ENCODE measurements at places on chromosomes 13 and 19.

- no peak for DNase-seq
Measured at GRCh38 chr13:112903071-112903577, 65.9 kb upstream of the MCF2L start.

DNA sequence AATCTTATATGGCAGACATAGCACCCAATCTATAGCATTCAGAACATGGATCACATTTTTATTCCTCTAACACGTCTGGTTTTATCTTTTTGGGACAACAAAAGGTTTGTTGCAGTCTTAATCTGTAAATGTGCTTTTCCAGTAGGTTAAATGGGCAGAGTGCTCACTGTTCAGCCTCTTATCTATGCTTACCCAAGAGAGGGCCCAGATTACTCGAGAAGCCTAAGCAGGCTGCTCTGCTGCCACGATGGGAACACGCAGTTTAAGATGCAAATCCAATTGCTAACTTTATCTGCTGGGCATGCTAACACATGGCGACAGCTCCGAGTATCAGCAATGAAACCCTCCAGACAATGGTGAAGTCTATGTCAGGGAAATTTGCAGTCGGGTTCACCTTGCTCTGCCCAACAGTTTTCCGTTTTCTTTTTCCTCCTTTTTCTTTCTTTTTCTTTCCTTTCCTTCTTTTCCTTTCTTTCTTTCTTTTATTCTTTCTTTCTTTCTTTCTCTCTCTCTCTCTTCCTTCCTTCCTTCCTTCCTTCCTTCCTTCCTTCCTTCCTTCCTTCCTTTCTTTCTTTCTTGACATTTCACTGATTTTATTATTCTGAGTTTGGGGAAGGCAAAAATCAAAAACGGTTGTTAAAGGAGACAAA is 115.3 kb downstream of the RBM26 start:
- DNase-seq, result no peak

- no peak for DNase-seq
Measured at GRCh38 chr13:54945973-54946372, 1917.4 kb downstream of the OLFM4 start.

DNA sequence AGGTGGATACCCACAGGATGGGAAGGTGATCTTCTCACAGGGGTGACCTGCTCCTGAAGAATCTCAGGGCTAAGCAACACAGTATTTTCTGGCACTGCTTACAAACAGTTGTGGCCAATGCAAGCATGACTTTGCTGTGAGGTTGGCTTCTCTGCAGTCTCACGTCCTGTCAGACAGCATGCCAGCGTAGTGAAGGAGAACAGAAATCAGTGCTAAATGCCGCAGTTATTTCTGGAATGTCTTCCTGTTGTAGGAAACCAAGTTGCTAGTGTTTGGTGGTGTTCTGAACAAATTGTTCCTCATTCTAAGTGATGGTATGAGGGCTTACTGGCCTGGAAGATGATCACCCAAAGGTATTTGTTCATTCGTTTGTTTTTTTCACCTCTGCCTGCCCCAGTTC is 320.1 kb downstream of the MTUS2 start:
- DNase-seq, result peak; percentile 57

DNA sequence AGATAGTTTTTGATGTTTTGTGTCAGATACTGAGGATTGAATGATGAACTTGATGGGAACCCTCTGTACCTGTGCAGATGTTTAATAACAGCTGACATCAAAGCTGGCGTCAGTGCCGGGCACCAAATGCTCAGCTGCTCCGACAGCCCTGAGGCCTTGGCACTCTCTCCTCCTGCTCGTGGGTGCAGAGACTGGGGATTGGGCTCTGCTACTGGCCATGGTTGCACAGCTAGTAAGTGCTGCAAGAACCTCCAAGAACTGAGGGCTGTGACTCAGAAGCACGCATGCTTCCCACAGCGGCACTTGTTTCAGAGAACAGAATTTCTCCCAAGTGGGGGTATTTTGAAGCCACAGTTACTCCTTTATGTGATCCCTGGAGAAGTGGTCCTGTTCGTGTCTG is 5.9 kb downstream of the LAMP1 start:
- no peak for DNase-seq

DNA sequence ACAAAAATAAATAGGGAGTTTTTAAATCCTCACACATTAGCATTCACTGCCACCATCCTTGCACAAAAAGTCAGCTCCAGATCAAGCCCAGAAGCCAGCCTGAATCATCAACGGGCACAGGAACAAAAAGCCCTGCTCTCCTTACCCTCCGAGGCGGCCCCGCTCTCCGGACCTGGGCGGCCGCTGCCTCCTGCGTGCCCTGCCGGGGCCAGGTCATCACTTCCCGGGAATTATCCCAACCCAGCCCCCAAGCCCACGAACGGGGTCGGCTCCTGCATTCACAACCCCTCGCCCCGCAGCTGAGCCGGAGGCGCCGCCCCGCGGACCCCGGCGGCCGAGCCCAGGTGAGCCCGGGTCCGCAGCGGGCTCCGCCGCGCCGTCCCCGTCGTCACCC is 754 bp downstream of the DNAJB1 start:
- DNase-seq, result no peak

GRCh38 chr13:39326469-39327171 is 276.4 kb downstream of the LHFPL6 start:
- no peak for DNase-seq

DNA sequence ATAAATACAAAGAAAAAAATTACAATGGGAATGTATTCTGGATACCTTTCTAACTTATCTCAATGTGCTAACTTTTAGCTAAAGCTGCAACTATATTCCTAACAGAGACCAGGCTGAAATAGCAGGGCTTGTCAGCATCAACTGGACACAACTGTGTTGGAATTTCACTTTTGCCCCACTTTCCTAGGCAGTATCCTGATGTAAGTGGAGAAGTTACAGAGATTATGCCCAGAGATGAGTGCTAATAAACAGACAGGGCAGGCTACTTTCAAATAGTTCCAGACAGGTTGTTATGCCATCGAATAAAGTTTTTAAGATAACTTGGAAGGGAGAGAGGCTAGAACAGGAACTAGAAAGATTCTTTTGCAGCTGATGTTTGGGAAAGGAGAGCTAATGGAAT is 201.9 kb downstream of the KCTD12 start:
- DNase-seq, result no peak

- DNase-seq, result no peak
Measured at GRCh38 chr13:39601636-39602035, 1.4 kb downstream of the LHFPL6 start.

DNA sequence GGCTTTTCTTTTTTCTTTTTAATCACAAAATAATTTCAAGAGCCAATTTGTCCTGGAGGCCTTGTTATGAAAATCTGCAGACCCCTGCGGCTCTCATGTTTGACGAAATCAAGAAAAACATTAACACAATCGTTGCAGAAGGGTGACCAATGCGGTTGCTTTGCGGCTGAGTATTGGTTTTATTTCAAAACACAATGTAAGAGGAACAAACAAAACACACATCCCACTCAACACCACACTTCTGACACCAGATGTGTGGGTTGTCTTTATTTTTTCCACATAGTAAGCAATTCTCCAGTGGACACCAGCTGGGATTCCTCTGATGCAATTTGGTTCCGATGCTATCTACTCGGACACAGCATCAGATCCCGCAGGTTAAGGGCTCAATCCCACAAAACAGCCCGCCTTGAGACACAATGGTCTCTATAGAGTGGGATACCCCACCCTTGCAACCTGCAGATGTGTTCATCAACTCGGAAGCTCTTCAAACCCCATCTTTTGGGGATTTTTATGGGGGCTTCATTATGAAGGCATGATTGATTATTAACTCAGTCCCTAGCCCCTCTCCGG is 21.9 kb upstream of the CCDC124 start:
- DNase-seq, result no peak

GRCh38 chr19:47363758-47364531 is 14.8 kb downstream of the DHX34 start:
- DNase-seq, result no peak

DNA sequence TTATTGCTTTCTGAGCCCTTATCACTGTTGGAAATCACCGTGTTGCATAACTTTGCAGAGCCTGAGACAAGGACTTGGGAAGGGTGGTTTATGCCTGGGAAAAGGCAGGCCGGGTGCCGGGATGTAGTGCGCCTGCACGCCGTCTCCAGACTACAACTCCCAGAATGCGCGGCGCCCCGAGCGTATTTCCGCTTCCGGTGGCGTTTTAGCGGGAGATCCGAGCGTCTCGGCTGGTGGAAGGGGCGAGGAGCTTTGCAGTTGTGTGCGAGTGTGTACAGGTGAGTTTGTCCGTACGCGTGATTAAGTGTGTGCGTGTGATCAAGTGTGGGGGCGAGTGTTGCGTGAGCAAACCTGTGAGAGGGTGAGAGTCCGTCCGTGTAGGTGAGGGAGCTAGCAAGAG is 75.4 kb downstream of the PEG3 start:
- DNase-seq, result peak; percentile 70

DNA sequence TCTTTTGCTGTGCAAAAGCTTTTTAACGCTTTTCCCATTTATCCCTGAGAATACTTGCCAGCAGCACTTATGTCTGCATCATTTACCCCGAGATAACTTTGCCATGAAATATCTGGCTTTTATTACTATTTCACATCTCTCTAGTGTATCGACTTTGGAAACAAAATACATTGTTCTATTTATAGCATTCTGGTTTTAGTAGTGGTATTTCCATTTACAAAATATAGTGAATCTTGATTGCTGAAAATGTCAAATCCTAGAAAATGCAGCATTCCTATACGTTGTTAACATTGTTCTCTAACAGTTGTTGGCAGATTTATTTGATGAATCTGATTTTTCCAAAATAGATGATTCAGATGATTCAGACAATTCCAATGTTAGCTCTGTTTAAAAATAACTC is 189.3 kb upstream of the SPRY2 start:
- no peak for DNase-seq

GRCh38 chr13:50400035-50400726 is 384.9 kb downstream of the KCNRG start:
- DNase-seq, result no peak

GRCh38 chr19:5605362-5605761 is 17.2 kb downstream of the SAFB2 start:
- DNase-seq, result no peak

- peak; percentile 69 for DNase-seq
Measured at GRCh38 chr19:12647490-12648071, 19.0 kb downstream of the MAN2B1 start.

DNA sequence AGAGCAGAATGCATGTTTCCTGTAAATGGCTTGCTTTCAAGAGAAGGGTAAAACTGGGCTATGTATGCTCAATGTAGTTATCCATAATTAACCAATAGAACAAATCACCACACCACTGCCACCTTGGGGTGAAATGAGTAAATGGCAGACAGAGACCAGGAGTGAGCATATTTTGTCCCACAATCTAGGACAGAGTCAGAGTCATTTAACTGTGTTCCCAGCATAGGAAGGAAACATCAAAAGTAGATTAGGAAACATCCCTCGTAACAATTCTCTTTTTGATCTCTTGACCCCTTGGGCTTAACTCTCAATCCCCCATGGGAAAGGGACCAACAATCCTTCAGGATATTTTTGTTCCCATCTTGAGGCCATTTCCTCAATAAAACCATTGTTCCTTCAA is 224.8 kb downstream of the NHLRC3 start:
- DNase-seq, result peak; percentile 55

DNA sequence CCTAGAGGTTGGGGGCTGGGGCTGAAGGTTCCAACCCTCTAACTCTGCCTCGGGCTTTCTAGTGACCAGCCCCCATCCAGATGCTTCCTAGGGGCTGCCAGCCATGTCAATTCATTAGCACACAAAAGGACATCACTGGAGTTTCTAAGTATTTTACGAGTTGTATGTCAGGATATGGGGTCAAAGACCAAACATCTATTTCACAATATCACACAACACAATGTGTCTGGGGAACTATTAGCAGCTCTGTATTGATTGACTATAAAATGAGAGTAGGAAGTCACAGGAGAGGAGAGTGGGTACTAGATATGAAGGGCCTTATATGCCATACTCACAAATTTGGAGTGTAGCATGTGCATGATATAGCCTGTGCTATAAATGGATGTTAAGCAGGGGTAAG is 42.1 kb downstream of the LPAR6 start:
- no peak for DNase-seq

- DNase-seq, result no peak
Measured at GRCh38 chr13:93797463-93797862, 570.9 kb downstream of the GPC6 start.

- DNase-seq, result no peak
Measured at GRCh38 chr13:85520445-85520844, 278.8 kb downstream of the SLITRK6 start.

DNA sequence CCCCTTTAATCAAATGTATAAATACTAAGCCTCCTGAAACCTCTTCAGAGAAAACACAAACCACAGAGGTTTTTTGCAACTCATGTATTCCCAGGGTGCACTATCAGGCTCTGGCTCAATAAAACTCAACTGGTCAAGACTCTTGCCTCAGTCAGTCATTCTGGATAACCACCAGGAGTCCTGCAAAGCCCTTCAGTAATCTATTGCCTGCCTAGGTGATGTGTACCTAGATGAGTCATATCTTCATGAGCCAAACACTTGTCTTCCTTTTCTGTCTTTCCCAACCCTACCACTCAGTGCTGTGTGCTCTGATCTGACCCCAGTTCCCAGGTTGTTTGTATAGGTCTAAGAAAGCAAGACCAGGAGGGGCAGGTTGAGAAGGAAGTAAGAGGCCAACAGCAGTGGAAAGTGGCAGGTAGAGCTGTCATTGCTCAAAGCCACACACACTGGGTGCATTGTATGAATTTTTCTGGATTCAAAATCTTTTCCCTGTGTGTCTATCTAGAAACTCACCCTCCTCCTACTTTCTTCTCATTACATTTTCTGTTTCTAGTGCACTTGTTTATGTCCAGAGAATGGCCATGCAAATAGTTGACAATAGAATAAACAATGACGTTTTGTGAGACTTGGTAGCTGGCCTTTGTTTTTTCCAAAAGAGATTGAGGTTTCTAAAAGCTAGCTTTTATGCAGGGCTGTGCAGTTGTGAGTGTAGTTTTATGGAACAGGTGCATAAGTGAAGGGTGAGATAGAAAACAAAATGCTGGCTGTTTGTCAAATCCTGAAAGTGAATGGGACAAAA is 48.1 kb downstream of the PSG1 start:
- DNase-seq, result no peak

DNA sequence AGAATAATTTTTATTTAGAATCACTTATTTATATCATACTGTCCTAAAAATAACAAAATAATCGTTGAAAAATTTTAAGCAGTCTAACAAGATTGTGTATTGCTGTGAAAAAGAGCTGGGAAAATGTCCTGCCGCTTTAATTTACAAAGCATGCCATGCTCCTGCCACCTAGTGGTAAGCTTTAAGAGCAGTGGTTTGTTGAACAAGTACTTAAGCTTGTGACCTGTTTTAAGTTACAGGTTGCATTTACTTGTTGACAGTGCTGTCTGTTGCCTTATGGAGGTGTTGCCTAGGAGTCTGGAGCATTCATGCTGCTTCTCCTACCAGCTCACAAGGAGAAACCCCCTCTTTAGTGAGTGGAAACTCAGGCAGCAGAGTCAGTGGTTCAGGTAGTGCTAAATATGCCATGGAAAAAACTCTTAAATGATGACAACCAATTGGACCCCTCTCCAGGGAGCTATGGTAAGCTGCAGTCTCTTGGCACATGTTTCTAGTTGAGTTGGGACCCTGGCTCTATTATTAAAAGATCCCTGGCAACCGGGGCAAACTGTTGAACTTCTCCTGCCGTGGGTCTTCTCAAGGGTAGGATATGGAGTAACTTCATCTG is 68.4 kb downstream of the SPATA13 start:
- peak; percentile 45 for DNase-seq

DNA sequence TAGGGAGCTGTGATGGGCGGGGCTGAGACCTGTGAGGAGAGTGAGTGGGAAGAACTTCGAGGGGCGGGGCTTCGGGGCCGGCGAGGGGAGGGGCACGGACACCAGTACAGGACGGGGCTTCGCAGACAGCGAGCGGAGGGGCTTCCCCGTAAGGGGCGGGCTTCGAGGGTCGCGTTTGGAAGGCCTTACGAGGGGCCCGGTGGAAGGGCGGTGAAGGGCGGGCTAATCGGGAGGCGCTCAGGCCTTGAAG is 4.1 kb upstream of the EMP3 start:
- DNase-seq, result peak; percentile 98
